Neural progenitor cell (in vitro differentiated cells): ENCODE measurements at places on chromosomes 5 and 9. TPM values are rescaled to one million over a fixed set of nuclear protein-coding genes. Genes with fewer than 3 reads are reported as not detected.

GRCh38 chr5:138594305-138595058 is 19.3 kb upstream of the HSPA9 start:
- no peak overlapping the region for H3K27ac ChIP-seq
- H3K27me3 ChIP-seq = no peaks in the 10 kb centered on the region
- no peak overlapping the region for H3K4me3 ChIP-seq
- DNase-seq = no peak

GRCh38 chr9:109953300-109953699 is 173.3 kb downstream of the PALM2AKAP2 start:
- no peak overlapping the region for H3K4me3 ChIP-seq
- no peaks in the 10 kb centered on the region for H3K36me3 ChIP-seq
- H3K27me3 ChIP-seq = no peaks in the 10 kb centered on the region
- peaks cover 23% of the 10 kb centered on the region for H3K4me1 ChIP-seq

DNA sequence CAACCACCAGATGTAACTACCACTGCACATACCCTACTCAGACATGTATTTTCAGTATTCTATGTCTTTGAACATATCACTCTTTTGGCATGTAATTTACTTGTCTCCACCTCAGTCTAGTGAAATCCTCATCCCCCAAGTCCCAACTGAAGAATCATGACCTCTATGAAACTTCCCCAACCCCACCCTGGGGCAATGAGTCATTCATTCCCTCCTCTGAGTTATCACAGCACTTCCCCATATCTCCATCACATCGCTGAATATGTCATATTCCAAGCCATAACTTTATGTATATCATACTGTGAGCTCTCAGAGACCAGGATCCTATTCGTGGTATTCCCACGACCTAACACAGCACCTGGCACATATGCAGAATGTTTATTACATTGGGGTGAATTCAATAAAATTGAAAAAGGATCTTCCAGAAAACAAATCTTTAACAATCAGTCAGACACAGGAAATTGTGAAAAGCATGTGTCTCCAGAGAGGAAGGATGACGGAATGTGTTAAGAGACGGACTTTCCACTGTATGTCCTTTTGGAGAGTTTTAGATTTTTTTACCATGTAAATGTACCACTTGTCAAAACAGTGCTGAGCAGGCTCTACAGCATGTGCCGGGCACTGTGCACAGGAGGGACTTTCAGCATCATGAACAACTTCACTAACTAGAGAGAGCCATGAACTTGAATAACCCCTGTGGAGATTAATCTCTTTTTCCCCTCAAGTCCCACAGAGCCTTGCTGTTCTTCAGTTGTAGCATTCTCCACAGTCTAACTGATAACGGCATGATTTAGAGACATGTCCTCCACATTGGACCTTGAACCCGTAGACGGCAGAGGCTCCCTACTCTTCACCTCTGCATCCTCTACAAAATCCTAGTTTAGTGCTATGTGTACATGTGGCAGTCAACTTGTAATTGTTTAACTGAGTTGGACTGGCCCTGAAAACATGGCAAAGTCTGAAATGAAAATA is 213.5 kb downstream of the GLIS3 start:
- H3K4me1 ChIP-seq = peaks cover 16% of the 10 kb centered on the region
- DNase-seq = no peak
- no peaks in the 10 kb centered on the region for H3K36me3 ChIP-seq
- H3K4me3 ChIP-seq = no peak overlapping the region
- H3K27me3 ChIP-seq = no peaks in the 10 kb centered on the region
- H3K27ac ChIP-seq = no peak overlapping the region

The IRX2 gene
- 13.7 and 15.4 TPM in 2 replicates for total RNA-seq

GRCh38 chr5:149773291-149774095 is 43.4 kb downstream of the PPARGC1B start:
- DNase-seq = no peak
- no peak overlapping the region for H3K4me3 ChIP-seq
- no peak overlapping the region for H3K27ac ChIP-seq
- peaks cover 14% of the 10 kb centered on the region for H3K4me1 ChIP-seq
- H3K27me3 ChIP-seq = no peaks in the 10 kb centered on the region
- H3K36me3 ChIP-seq = no peaks in the 10 kb centered on the region

The MAP3K1 gene
- total RNA-seq = 20.3 and 22.2 TPM in 2 replicates

- peaks cover 11% of the 10 kb centered on the region for H3K4me1 ChIP-seq
- H3K4me3 ChIP-seq = no peak overlapping the region
- no peak overlapping the region for H3K27ac ChIP-seq
- peak; percentile 43 for DNase-seq
Measured at GRCh38 chr5:55037046-55037771, 13.2 kb downstream of the GZMK start.

DNA sequence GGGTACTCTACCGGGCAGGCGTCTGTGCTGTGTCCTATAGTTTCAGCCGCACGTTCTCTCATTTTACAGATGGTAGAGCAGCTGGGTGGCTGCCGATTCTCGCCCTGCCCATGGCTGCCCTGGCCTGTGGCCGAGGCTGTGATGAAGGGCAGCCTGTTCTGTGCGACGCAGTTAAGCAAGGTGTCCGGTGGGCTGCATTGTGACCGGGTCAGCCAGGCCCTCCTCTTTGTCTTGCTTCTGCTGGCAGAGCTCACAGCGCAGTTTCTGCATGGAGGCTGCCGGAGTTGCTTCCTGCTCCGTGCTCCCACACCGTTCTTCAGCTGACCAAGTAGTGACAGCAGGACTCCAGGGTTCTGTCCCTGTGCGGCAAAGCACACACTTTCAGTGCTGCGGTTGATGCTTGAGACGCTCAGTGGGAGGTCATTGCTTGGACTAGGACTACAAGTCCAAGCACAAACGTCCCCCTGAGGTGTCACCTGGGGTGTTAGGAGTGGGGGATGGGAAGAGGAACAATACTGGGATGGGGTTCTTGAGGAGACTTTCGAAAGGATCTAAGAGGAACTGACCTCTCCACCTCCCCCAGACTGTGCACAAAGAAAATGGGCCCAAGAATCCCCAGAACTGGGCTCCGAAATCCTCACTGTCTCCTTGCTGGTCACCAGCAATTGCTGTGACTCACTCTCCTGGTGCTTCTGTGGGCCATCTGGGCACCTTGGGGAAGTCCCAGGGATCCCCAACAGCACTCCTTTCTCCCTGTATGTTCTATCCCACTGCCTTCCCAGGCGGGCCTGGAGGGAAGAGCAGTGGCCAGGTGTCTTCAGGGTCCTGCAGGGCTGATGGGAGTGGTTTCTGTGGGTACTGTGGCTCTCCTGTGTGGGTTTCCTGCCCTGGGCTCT is 58.2 kb downstream of the GADD45G start:
- no peak overlapping the region for H3K4me3 ChIP-seq
- H3K36me3 ChIP-seq = no peaks in the 10 kb centered on the region
- no peaks in the 10 kb centered on the region for H3K27me3 ChIP-seq
- DNase-seq = no peak
- H3K27ac ChIP-seq = no peak overlapping the region

DNA sequence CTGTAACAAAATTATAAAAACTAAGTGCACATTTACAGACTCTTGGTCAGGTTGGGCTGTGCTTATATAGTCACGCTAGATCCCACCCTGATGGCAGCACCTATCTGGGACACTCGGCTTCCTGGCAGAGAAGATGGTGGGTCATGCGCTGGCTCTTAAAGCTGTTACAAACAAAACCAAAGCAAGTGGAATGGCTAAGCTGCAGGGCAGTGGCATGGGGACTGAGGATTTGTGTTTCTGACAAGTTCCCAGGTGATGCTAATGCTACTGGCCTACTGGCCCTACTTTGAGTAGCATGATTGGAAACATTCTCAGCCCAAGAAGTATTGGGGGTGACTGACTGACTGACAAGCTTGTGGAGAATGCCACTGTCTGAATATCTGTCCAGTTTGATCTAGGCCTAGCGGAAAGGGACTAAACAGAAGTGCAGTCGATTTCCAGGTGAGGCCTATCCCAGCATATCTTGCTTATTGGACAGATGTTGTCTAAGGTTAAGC is 8.3 kb downstream of the BTF3 start:
- DNase-seq = no peak
- peak overlapping the region; percentile 15 for H3K27ac ChIP-seq
- H3K4me1 ChIP-seq = no peaks in the 10 kb centered on the region
- H3K4me3 ChIP-seq = no peak overlapping the region

The IFNE gene
- total RNA-seq = 0.12 TPM in 1 of 2 replicates, not detected in the other

DNA sequence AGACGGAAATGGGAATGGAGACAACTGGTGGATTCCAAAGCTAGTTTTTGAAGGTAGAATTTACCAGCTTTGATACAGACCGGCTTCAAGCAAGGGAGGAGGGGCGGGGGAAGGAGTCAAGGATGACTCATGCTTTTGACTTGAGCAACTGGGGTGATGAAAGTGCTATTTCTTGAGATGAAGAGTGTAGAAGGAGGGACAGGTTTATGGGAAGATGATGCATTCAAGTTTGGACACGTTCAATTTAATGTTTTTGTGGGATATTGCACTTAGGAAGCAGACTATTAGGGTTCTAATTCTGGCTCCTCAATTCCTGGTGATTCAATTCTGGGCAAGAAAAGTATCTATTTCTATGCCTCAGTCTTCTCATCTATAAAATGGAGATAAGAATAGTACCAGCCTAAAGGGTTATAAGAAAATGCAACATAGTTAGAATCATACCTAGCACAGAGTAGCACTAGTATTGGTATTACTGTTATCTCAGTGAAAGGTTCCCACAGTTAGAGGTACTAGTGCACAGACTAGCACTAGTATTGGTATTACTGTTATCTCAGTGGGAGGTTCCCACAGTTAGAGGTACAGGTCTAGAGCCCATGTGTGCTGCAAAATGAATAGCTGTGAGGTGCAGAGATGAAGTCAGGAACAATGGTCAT is 4.6 kb downstream of the NIPAL4 start:
- H3K27me3 ChIP-seq = peaks cover 32% of the 10 kb centered on the region
- no peaks in the 10 kb centered on the region for H3K36me3 ChIP-seq
- H3K4me3 ChIP-seq = no peak overlapping the region
- H3K4me1 ChIP-seq = peaks cover 10% of the 10 kb centered on the region

The MARVELD2 gene
- total RNA-seq = 12.9 and 13.7 TPM in 2 replicates

The KCNV2 gene
- not detected in 2 replicates for total RNA-seq

DNA sequence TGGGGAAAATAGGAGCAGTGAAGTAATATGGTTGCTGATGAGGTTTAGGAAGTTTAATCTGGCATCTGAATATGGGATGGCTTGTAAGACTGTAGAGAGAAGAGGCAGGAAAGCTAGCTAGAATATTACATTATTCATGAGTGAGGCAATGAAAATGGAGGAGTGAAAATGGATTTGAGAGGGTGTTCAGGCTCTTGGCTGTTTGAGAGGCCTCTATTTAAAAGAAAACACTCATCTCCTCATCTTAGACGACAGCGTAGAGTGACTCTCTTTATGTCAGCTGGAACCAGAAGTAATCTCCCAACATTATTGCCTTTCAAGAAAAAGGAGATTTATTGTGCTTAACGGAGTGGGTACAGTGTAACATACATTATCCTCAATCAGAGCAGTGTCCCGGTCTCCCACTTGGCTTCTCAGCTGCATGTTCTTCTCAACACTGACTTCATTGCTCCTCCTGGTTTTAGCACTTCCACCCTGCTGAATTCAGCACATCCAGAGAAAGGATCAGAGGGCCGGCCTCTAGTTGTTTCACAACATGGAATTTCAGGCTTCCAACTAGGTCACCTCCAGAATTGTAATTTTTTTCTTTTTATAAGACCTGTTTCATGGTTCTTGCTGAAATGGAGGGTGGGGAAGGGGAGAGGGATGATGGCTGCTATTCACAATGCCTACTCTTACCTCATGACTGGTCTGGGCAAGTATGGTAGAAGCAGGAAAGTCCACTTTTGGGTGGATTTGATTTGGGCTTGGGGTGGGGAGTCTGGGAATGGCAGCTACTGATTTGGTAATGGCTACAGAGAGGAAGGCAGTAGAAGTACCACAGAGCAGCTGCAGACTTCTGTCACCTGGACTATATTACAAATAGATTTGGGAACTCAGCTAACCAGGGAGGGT is 52.9 kb upstream of the KIAA1958 start:
- H3K27ac ChIP-seq = no peak overlapping the region
- H3K4me1 ChIP-seq = no peaks in the 10 kb centered on the region
- no peaks in the 10 kb centered on the region for H3K27me3 ChIP-seq
- no peak overlapping the region for H3K4me3 ChIP-seq
- DNase-seq = no peak

The PITX1 gene
- total RNA-seq = not detected in 2 replicates

The ZFP62 gene
- 47.2 and 65.4 TPM in 2 replicates for total RNA-seq

- no peaks in the 10 kb centered on the region for H3K4me1 ChIP-seq
- H3K4me3 ChIP-seq = peak within 1 kb of the TSS; percentile 43
- DNase-seq = peak; percentile 80
- no peaks in the 10 kb centered on the region for H3K27me3 ChIP-seq
- H3K36me3 ChIP-seq = peaks cover 9% of the 10 kb centered on the region
- H3K27ac ChIP-seq = no peak within 1 kb of the TSS
Measured at GRCh38 chr5:141192110-141192725, at the start of gene PCDHB10. Gene PCDHB10 (plus strand): TSS chr5:141192353. CDS start chr5:141192553, 200 bp downstream.

The KIF12 gene
- total RNA-seq = 0.56 and 0.59 TPM in 2 replicates

The IFNA2 gene
- total RNA-seq = not detected in 2 replicates

The BNC2 gene
- 1.2 and 2.4 TPM in 2 replicates for total RNA-seq

The HRCT1 gene
- not detected in 2 replicates for total RNA-seq

DNA sequence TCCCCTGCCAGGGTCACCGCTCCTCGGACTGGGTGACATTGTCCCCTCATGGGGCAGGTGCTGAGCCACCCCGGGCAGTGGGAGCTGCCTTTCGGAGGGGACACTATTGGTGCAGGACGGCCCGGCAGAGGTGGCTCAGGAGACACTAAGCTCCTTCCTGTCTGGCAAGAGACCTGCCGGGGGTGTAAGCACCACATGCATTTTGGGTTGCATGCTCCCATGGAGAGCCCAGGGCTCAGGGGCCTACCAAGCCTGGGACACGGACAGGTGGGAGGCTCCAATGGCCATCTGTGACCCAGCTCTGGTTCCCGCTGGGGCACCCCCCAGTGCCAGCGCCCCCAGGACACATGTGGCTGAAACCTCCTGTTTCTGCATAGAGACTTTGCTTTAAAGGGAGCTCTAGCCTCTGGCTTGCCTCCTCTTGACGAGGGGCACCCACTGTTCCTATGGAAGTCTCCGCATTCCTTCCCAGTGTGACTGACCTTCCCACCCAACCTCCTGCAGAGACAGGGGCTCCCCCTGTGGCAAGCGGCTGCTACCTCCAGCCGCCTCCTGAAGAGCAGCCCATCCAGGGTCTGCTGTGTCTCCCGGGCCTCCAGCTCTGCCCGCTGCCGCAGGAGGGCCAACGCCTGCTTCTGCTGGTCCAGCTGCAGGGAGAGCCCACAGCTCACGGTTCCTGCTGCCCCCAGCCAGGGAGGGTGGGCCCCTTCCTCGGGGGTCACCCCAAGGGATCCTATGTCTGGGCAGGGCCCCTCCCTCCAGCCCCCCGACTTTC is 28.1 kb downstream of the CCDC187 start:
- H3K27me3 ChIP-seq = no peaks in the 10 kb centered on the region
- DNase-seq = peak; percentile 23
- no peaks in the 10 kb centered on the region for H3K36me3 ChIP-seq
- H3K27ac ChIP-seq = no peak overlapping the region

The ZNF79 gene
- total RNA-seq = 6.7 and 7.3 TPM in 2 replicates

DNA sequence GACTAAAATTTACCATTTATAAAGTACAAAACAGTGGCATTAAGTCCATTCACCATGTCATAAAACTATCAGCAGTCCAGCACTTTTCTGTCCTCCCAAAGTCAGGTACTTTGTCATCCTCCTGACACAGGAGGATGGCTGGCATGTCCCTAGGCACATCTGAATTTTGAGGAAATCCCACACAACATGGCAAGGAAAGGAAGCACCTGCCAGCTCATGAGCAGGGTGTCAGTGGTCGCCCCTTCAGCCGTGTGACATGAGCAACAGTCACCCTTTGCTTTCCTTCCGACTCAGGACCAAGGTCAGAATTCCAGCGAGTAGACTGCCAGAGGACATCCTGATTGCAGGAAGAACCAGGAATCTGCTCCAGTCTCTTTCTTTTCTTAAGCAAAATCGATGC is 77.1 kb downstream of the PPARGC1B start:
- no peak overlapping the region for H3K4me3 ChIP-seq
- no peak for DNase-seq
- H3K27me3 ChIP-seq = no peaks in the 10 kb centered on the region
- peaks cover 2% of the 10 kb centered on the region for H3K4me1 ChIP-seq
- H3K36me3 ChIP-seq = no peaks in the 10 kb centered on the region
